ENCODE measurements at places on chromosomes 7 and 10.

- DNase-seq = no peak
These were observed 219.1 kb downstream of the TCF7L2 start for GRCh38 chr10:113169111-113169510.

DNA sequence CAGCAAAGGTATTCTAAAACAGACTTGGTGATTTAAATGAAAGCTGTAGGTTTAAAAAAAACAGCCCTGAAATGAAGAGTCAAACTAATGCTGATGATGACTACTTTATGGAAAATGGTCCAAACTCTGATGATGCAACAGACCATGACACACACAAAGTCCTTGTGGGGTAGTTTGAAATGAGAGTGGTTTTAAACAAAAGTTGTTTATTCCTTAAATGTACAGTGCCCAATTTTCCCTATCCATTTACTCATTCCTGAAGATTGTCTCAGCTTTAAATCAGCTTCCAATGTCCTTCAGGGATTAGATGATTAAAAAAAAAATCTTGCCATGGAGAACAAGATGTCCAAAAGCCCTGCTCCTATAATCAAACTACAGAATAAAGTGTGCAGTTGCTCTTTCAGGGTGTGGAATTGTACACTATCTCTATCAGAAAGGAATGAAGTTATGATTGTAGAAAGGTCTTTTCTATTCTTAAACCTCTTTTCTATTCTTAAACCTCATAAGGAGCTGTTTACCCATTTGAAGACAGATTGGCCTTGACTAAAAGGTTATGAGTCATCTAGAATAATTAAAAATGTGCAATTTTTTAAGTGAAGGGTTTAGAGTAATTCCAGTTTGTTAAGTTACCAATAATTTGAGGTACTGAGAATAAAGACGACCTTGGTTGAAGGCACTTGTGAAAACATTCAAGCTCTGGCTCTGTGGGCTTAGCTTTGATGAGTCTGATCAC is 70.2 kb upstream of the ITGA8 start:
- DNase-seq = no peak

DNA sequence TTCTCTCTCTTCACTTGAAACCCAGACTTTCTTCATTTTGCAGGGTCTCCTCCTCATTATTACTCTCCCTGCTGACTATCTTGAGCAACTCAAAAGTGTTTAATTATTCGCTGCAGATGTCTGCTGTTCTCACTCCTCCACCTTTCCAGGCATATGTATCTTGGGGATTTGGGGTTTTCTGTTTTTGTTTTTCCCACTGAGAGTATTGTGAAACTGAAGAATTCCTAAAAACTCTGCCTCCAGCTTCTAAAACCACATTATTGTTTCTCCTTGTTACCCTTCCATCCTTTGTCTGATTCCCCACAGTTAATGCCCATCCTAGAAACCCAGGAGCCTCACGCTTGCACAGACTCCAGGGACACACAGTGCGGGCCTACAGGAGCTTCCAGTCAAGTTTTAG is 51.3 kb downstream of the WNT2 start:
- DNase-seq = no peak

DNA sequence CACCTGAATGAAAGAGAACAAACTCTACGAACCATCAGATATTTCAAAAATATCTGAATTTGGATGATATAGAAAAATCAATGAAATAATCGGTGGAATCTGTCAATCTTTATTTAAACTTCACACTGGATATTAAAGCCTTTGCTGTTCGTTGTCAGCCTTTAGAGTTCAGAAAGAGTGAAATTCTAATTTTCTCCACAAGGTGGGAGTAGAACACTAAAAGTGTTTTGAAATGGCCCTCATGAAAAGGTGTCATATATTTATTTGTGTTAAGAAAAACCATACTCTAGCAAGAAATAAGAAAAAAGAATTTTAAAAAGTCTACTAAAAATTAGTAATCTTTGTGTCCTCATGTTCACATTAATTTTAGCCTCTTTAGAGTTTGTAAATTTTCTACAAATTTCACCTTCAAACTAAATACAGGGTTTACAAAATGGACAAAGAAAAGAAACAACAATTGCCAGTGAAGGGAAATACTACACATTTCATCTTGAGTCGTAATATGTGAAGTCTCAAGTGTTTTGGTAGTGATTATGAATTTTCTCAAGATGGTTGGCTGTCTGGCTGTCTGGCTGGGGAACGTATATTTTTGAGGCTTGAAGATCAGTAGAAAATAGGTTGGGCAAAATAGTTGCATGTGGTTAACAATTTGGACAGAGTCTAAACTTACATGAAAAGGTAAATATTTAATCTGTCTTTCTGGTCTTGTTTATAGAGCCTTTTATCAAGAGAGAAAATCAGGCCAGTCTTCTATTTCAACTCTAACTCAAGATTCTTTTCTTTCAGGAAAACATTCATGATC is 43.7 kb downstream of the DNAJB9 start:
- peak; percentile 58 for DNase-seq

DNA sequence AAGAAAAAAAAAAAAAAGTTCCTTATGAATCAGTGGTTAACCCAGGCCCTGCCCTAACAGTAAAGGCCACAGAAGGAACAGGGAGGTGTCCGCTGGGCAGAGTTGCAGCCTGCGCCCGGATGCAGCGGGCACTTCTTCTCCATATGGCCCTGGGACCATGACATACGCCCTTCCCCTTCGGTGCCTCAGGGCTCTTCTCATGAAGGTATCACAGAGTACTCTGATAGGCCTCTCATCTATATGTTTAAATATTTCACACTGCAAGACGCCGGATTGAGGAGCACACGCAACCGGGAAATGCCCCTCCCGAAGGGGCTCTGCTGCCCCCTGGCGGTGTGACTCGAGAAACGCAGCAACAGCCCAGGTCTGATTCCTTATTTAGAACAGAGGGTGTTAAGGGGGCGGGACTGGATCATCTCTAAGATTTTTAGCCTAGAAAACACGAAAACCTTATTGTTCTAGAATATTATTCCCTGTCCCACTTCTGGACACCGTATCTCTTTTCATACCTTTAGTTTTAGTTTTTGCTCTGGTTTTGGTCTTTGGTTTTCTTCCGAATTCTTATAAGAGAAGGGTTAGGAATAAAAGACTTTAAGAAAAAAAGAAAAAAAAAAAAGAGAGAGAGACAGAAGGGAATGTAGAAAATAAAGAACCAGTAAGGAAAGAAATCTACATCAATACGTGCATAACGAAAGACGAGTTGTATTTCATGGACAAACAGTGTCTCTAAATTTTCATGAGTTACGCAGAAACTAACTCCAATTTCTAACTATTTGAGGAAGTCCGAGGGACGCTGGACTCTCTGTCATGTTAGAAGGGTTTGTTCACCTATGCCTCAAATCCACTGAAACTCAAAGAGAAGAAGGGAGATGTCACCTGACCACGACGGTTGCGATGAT is 12.0 kb downstream of the DAGLB start:
- DNase-seq = peak; percentile 90

GRCh38 chr10:117271427-117271826 is 30.5 kb downstream of the SLC18A2 start:
- no peak for DNase-seq

DNA sequence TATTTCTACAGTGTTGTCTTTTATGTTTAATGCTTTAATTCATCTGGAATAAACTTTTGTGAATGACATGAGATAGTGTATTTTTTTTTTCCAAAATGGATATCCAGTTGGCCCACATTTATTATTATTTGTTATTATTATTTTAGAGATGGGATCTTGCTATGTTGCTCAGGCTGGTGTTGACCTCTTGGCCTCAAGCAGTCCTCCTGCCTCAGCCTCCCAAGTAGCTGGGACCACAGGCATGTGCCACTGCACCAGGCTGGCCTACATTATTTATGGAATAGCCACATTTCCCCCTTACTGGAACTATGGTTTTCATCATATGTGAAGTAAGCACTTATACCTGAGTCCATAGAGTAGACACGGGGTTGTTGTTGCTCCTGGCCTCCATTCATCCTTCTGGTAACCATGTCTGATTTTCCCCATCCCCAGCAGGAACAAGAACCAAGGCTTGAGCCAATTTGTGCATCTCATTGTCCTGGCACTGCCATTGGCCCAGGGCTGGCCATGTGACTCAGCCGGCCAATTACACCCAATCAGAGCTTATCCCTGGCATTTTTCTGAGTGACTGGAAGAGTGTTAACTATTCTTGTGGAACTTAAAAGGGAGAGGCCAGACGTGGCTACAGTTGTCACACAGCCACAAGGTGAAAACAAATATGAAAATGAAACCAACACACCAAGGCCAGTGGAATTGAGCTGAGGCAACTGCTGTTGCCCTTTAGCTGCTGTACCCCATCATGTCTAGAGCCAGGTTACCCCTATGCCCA is 23.1 kb downstream of the PRF1 start:
- peak; percentile 50 for DNase-seq

- no peak for DNase-seq
These were observed 345.1 kb downstream of the RNLS start for GRCh38 chr10:88237896-88238614.

DNA sequence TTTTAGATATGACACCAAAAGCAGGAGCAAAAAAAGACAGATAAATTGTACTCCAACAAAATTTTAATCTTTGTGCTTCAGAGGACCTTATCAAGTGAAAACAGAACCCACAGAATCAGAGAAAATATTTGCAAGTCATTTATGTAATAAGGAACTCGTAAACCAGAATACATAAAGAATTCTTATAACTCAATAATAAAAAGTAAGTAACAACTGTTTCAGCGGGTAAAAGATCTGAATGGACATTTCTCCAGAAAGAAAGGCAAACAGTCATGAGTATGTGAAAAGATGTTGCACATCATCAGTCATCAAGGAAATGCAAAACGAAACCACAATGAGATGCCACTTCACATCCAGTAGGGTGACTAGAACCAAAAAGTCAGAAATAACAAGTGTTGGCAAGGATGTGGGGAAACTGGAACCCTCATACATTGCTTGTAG is 167.7 kb upstream of the KCTD7 start:
- DNase-seq = no peak

GRCh38 chr10:101157756-101158458 is 26.8 kb downstream of the TLX1 start:
- DNase-seq = no peak

- DNase-seq = no peak
These were observed 22.0 kb upstream of the SLF2 start for GRCh38 chr10:100890673-100891317.

DNA sequence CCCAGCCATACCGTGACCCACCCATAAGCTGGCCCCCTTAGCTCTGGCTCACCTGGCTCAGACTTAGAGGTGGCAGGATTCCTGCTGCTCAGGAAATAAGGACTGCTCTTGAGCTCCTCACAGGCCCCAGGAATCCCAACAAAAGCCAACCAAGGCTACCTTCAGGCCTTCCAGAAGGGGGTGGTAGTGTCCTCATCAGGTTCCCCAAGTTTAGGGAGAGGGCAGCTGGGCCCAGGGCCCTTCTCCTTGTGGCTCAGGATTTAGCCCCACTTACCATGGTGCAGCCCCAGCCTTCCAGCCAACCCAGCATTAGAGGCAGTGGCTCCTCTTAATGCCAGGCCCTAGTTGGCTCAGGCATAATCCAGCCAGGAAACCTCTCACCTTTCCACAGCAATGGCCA is 23.5 kb downstream of the NPFFR1 start:
- no peak for DNase-seq

DNA sequence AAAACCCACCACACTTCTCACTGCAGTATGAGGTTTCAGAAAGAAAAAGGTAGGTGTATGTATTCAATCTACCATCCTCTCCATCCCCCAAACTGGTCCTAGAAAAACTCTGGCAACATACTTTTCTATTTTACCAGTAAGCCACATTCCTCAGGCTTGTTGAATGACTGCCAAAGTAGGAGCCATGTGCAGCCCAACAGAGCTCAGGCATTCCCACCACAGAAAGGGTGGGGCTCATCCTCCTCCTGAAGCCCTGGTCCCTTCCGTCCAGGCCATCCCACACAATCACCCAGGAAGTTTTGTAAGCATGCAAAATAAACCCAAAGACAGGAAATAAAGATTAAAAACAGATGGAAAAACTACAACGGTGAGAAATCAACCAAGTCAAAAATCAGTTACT is 57.2 kb downstream of the MAD1L1 start:
- no peak for DNase-seq

GRCh38 chr10:21180604-21181003 is 283.5 kb upstream of the NEBL start:
- DNase-seq = no peak

- DNase-seq = no peak
These were observed 4.2 kb downstream of the CYP26A1 start for GRCh38 chr10:93077860-93078337.

DNA sequence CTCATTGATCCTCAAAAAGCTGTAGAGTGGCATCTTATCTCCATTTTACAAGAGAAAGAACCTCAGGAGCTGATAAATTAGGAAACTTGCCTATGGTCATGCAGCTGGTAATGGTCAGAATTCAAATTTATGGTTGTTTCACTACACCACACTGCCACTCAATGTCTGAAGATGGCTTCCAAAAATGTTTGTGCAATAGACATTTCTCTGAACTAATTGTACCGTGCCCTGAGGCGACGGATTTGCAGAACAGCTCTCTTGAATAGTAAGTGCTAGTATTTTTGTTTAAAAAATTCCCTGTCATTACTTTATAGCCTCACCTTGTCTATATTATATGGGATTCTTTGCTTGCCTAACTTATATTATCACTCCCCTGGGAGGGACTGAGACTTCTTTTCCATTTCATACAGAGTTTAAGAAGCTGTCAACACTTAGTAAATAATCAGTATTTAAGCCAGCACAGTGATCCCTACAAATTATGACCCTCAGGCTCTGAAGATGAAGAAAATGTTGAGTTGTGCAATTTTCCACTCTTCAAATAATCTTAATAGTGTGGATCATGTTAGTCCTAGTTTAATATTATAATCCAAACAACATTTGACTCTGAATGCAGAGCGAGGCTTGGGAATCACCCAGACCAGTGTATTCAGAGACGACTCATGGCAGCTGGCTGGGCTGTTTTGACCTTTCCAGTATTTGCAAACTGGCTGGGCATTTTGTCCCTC is 346.6 kb downstream of the PTEN start:
- no peak for DNase-seq

- no peak for DNase-seq
These were observed 27.4 kb upstream of the UBE3C start for GRCh38 chr7:157111311-157111710.

- DNase-seq = no peak
These were observed 197.7 kb downstream of the TCERG1L start for GRCh38 chr10:131113709-131114291.

DNA sequence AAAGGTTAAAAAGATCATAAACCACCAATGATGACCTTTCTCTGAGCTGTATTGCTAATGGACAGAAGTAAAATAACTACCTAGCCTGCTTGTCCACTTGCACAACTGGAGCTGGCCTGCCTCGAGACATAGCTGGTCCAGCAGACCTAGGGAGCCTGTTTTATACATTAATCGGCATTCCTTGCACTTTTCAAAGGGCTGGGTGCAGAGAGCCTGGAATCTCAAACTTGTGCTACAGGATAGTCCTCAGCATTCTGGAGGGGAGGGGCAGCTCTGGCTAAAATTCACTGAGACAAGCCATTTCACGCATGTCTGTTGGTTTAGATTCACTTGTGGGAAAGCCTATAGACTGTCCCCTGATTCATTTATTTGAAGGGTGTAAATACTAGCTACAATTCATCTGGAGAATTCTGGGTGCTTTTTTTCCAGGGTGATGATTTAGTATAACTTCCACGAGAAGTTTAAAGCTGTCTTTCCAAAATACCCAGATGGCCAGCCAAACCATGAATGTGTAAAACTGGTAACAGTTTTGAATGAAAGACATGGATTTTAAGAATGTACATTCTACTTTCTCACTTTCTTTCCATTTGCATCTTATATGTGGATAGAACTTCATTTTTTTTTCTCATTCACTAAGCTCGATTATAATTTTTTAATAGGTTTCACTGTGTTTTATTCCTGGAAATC is 389.4 kb downstream of the KCNMA1 start:
- DNase-seq = no peak

GRCh38 chr7:27032839-27033238 is 63.0 kb downstream of the HOXA1 start:
- DNase-seq = no peak

Data from CD4-positive, alpha-beta T cell treated with Interleukin-17A for 1 hour (primary cell).